ENCODE measurements at places on chromosomes 6 and 20.

GRCh38 chr6:39451831-39452230, 129.3 kb upstream of the KCNK16 start:
- peak; percentile 28 for DNase-seq

DNA sequence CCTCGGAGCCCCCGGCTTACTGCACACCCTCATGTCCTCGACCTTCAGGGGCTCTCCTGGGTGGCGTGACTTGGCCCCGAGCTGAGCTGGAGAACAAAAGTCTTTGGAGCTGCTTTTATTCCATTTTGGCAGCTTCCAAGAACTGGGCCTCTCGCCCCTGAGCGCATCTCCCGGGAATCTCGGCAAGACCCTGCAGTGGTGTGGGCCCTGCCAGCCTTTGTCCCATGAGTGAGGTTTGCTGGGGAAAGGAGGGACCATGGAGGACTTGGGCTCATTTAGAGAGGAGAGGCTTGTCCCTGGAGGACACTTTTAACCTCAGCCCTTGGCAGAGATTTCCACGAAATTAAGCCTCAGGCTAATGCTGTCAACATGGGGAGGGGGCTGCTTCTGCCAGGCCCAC, 62.3 kb upstream of the SLCO4A1 start:
- no peak for DNase-seq

- DNase-seq = no peak
These were observed 1068.0 kb upstream of the EPHA7 start for GRCh38 chr6:94487371-94487770.

- no peak for DNase-seq
These were observed 51.9 kb downstream of the ERMARD start for GRCh38 chr6:169803271-169803811.

DNA sequence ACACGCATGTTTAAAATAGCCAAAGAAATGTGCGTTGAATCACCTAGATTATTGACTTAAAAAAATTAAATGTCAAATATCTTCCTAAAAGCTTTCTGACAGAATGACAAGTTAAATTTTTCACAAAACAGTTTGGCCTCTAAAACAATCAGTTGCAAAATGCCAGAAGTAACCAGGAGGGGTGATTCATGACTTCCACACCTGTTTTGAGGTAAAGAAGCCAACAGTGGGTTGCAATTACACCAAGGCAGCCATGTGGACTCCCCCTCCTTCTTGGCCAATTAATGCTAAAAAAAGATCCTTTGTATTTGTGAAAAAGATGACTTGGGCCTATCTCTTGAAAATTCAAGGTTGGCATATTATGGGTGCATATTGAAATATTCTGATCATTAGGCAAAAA, 424.8 kb downstream of the CBLN4 start:
- no peak for DNase-seq

DNA sequence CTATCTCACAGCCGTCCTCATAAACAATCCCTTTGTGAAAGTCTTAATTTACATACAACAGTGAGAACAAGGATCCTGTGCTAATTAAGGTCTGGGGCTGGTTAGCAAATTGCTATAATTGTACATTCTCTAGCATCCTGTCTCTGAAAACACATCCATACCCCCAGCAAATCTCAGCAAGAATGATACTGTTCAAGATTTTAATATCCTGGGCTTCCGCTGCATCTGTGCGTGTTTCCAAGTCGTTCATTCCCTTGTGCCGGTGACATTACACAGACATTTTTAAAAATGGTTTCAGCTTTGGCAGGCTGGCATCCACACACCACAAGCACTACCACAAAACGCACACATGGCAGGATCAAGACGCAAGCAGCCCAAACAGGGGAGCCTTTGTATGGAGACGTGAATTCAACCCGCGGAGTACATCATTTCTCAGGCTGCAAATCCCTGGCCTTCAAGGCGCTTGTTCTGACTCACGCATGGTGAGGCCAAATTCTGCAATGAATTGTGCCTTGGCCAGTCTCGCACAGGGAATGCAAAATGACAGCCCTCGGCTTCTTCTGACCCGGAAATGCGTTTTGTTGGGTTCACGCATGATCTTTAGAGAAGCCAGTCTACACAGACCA, 20.3 kb downstream of the ZMYND8 start:
- DNase-seq = no peak

- no peak for DNase-seq
These were observed 172.2 kb downstream of the CDC5L start for GRCh38 chr6:44559486-44560270.

DNA sequence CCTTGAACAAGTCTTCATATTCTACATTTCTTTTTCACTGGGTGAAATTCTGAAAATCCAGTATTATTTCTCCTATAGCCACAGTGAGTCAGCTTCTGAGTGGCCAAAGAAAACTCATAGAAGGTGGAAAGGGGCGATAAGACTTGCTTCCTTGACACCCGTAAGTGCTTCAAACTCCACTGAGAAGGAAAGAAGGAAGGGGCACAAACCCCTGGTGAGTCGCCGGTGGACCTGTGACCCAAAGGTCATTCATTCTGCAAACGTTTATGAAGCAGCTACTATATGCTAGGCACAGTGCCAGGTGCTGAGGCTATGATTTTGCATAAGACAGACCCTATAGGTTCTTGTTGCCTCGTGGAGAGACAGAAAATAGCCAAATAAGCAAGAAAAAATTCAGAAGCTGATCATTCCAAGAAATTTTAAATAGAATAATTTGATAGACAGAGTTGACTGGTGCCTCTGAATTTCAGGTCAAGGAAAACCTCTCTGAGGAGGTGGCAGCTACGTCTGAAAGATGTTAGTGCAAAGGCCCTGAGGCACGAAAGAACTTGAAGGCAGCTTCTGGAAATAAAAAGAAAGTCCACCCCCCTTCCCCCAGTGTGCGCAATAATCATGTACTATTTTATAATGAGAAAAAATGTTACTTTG, 118.2 kb downstream of the CD24 start:
- DNase-seq = no peak

DNA sequence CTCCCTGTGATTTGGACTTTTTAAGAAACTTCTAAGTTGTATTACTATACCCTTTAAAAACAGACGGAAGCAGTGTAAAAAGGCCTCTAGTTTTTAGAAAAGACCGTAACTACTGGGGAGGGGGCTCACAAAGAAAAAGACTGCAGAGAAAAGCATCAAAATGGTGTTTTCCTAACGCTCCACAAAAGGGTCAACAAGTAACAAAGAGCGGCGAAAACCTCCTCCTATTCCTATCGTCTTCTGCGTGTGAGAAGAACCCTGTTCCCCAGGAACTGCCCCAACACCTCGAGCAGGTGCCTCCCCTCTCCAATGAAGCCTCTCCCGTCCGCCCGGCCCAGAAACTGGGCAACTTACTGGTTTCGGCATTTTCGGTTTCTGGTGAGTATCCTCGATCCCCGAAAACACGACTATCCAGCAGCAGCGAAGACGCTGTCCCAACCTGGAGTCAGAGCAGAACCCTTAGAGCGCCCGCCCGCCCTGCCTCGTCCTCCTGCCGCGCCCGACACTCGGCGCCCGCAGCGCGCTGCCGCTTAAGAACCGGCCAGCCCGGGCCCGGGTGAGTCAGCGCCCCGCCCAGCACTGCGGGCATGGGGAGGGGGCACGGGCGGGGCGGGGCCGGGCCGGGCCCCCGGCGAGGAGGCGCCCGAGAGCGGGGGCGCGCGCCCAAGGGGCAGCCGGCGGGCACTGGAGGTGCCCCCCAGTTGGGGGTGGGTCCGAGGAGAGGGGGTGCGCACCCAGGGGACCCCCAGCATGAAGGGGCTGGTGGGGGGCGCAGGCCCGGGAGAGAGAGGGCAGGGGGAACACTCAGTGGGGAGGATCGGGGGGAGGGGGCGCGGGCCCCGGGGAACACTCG, 1.2 kb downstream of the EZR start:
- DNase-seq = peak; percentile 88

GRCh38 chr6:87364602-87365252, 20.1 kb downstream of the C6orf163 start:
- no peak for DNase-seq

DNA sequence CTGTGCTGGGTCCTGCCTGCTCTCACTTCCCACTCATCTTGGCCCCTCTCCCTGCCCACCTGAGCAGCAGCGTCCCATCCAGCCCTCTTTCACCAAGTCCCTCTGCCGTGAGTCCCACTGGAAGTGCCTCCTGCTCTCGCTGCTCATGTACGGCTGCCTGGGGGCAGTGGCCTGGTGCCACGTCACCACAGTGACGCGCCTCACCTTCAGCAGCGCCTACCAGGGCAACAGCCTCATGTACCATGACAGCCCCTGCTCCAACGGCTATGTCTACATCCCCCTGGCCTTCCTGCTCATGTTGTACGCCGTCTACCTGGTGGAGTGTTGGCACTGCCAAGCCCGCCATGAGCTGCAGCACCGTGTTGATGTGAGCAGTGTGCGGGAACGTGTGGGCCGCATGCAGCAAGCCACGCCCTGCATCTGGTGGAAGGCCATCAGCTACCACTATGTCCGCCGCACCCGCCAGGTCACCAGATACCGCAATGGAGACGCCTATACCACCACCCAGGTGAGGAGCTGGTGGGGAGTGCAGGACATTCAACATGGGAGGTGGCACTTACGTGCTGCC, 2.8 kb downstream of the TMEM151B start:
- no peak for DNase-seq

DNA sequence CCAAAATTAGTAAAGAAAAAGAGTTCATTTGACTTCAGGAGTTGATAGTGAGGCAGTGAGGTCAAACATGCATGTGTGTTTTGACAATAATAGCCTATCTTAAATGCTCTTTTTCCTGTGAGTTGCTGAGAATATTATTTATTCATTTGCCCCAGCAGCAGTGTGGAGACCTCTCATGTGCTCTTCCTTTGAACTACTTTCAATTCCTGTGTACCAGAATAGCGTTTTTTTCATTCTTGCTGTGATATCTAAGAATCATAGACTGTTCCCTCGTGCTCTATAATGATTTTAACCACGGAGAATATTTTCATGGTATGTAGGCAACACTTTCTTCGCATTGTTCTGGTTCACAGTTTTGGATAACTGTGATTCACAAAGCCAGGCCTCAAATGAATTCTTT, 5.2 kb downstream of the CDYL start:
- no peak for DNase-seq

GRCh38 chr6:27605401-27606342, 132.8 kb upstream of the ZNF184 start:
- DNase-seq = peak; percentile 43

- no peak for DNase-seq
These were observed 173.9 kb upstream of the PMEPA1 start for GRCh38 chr20:57883761-57884160.

- no peak for DNase-seq
These were observed 108.8 kb downstream of the FAM120B start for GRCh38 chr6:170415318-170415717.

GRCh38 chr6:159487636-159488035, 205.4 kb downstream of the SOD2 start:
- no peak for DNase-seq

DNA sequence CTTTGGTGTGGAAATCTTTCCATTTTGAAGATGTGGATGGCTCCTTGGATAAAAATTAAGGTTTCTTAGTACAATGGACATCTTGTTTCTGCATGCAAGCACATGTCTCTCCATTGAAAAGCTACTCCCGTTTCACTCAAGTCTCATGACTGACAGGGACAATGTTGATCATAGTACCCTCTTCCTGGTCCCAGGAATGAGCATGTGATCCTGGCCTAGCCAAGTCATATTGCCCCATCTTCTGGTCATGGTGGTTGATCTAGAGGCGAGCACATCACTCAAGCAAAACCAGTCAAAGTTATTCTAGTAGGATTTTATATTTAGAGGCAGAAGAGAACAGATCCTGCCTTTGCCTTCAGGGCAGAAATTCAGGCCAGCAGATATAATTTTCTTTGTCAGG, 12.2 kb upstream of the CBLN4 start:
- DNase-seq = no peak

DNA sequence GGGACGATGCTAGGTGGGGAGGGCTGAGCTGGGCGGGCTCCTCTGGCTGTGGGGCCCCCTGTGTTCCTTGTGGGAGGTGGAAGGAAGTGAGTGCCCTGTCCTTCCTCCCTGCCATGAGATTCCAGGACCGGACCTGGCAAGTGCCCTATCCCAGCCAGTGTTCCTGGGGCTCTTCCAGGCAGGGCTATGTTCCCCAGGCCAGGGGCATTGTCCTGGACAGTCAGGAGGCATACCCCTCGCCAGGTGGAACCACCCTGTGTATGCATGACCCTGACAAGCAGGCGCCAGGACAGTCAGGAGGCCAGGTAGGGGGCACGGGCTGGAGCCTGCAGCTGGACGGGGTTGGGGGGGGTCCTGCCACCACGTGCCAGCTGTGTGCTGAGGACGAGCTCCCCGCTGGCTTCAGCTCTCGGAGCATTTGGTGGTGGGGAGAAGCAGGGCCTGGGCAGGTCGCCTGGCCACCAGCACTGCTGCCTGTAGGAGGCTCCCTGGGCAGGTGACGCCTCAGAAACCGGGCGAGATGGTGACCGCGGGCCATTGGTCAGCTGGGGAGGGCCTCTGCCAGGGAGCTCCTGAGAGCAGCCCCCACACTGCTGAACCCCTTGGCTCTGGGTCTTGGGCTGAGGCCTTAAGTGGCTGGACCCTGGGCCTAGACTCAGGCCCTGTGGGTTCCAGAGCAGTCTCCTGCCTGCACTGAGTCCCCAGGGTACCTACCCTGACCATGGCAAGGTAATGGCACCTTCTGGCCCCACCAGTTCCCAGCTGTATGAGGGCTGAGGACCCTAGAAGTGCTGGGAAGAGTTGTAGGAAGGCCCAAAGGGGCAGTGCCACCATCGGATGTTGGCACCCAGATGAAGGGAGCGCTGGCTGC, 694 bp downstream of the SLC17A9 start:
- DNase-seq = peak; percentile 15

- no peak for DNase-seq
These were observed 367.2 kb upstream of the RUNX2 start for GRCh38 chr6:44960898-44961297.

GRCh38 chr6:112481211-112481610, 134.1 kb downstream of the RFPL4B start:
- no peak for DNase-seq

DNA sequence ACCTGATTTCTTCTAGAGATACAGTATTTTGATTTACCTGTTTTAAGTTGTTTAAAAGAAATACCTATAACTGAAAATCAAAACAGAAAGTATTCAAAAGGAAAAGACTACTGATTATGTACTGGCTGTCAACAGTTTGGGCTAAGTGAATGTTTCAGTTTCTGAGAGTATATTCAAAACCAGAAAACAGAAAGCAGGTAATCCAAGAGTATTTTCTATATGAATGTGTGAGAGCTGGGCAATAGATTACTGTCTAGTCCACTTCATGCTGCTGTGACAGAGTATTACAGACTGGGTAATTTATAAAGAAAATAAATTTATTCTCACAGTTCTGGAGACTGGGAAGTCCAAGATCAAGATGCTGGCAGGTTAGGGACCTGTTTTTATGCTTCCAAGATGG, 261.0 kb downstream of the ARHGAP18 start:
- no peak for DNase-seq

DNA sequence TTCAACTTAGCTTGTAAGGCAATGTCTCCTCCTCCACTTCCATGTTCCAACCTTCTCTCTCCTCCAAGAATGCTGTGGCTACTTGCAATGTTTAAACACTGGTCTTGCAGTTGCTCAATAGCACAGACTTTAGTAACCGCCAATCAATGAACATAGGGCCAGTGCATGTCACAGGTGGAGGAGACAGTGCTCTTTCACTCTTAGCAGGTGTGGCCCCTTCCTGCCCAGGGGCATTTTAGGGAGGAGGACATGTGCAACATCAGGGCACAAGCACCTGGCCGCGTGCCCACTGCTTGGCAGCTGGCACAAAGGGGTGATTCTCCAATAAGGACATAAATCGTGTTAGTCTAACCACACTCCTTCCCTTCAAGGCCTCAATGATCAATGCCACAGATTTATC, 41.3 kb downstream of the ADGRF1 start:
- DNase-seq = no peak

All from stimulated activated CD4-positive, alpha-beta T cell treated with anti-CD3 and anti-CD28 coated beads, Interleukin-15, amount 100 ng/mL, for 24 hours (primary cell).